ENCODE measurements at places on chromosomes 7 and 10.

DNA sequence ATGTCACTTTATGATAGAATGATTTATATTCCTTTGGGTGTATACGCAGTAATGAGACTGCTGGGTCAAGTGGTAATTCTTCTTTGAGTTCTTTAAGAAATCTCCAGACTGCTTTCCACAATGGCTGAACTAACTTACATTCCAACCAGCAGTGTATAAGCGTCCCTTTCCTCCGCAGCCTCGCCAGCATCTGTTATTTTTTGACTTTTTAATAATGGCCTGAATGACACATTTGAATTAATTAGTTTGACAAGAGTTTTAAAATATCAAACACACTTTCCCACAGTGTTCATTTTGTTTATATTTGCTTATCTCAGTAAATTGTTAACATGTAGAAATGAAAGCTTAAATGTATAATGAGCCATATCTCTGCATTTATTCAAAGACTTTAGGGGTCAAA, 116.8 kb downstream of the TES start:
- DNase-seq = no peak

- DNase-seq = no peak
These were observed 44.3 kb upstream of the CABCOCO1 start for GRCh38 chr10:61618388-61618961.

GRCh38 chr10:75994357-75995040, 563.1 kb downstream of the LRMDA start:
- DNase-seq = no peak

DNA sequence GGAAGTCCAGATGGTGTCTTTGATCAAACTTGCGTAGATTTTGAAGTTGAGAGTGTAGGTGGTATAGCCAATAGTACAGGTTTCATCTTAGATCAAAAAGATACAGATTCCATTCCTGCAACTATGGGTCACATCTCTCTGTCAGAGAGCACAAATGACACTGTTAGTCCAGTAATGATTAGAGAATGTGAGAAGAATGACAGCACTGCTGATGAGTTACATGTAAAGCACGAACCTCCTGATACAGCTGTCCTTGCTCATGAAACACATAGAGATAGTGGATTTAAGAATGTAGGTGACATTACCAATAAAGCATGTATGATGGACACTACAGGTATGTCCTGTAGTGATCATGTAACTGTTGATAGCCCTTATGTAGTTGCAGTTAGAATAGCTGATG, 59.1 kb downstream of the LOXL4 start:
- DNase-seq = no peak

- no peak for DNase-seq
These were observed 3.3 kb downstream of the PRSS1 start for GRCh38 chr7:142752376-142753225.

DNA sequence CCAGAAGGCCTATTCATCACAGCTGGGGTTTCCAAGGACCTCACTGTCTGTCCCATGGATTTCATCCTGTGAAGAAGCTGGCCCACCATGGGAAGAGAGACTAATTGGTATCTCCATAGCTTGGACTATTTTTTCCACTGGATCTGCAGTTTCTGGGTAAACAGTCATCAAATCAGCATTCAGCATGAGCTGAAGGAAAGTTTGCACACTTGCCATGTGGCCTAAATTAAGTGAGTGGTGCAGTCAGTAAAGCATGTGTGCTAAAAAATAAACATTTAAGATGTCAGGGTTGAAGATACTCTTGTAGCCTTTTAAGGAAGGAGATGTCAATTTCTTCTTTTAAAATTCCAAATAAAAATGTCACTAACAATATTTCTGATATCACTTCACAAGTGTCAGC, 381.1 kb upstream of the ZMIZ1 start:
- no peak for DNase-seq

GRCh38 chr10:35635576-35635975, 6.5 kb downstream of the FZD8 start:
- DNase-seq = peak; percentile 66

DNA sequence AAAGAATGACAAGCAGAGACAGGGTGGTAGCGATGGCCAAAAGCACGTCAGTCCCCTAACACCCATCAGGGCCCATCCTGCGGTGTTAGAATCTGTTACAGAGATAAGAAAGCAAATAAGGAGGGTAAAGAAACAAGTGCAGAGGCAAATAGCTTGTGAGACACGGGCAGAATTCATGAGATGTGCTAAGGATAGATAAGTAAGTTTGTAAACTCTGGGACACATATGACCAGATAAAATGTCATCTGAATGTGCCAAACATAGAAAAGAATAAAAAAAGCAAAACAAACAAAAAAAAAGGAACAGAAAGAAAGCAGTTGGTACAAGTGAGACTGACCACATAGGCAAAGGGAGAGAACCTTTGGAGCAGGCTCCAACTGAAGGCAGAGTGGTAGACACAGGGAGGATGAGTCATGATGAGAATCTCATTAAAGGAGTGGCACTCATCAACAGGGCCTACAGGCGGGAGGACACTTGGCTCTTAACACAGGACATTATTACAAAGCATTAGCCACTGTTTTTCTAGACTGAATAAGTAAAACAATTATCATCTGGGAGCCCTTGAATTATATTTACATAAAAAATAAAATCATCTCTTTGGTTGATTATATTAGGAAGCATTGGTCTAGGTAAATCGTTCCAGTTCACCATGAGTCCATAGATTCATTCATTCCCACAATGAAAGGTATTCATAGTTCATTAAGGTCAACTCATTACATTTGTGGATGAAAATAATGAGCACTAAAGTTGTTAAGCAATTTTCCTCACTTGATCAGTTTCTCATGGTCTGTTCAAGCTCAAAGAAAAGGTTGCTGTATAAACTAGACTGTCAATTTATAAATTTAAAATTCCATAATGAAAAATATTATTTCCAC, 21.5 kb upstream of the EPHB6 start:
- no peak for DNase-seq

DNA sequence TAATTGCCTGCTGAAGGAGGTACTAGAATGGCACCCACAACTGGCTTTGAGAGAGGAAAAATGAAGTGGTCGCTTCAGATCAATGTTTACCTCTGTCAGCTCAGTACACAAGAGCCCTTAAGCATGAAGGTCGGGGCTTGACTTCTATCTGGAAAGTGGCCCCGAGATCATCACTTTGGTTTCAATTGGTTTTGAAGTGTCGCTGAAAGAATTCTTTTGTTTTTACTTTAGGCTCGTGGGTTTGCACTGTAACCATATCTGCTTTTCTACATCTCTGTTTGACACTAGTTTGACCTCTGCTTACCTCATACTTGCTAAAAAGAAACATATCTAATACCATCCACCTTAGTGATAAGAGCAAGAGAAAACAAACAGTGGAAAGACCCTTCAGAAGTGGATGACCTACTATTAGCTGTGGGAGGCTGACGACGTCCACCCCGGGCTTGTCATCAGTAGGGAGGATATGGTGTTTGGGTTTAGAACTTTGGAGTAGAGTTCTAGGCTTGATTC, 361.8 kb downstream of the GATA3 start:
- no peak for DNase-seq

- DNase-seq = peak; percentile 35
These were observed 595 bp upstream of the SUN1 start for GRCh38 chr7:831596-832166.

- no peak for DNase-seq
These were observed 13.6 kb downstream of the HOXA1 start for GRCh38 chr7:27082171-27082570.

DNA sequence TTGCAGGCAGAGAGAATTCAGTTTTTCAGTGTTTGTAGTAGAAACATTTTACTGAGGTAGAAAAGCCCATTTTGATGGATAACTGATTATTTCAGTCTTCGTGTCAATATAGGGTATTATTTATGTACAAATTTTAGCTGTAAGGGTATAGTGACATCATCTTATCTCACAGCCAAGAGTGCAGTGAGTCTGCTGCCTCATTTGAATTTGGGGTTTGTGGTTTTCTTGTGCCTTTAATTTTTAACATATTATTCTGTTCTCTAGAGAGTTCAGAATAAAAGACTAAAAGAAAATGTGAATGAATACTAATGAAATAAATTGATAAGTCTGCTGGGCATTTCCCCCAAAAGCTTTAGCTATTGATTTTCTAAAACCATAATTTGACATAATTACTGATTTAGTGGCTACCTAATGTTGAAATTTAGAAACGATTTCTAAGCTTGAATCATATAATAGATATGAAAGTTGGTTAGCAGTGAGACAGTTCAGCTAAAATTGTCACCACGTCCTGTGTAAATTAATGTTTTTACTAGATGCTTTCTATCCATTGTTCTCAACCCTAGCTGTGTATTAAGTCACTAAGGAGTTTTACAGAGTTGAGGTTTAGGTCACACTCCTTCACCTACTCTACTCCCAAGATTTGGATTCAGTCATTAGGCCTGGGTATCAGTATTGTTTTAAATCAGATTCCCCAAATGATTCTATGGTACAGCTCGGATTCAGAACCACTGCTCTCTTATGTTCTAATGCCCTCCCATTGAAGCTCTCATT, 37.3 kb downstream of the ACADSB start:
- no peak for DNase-seq

DNA sequence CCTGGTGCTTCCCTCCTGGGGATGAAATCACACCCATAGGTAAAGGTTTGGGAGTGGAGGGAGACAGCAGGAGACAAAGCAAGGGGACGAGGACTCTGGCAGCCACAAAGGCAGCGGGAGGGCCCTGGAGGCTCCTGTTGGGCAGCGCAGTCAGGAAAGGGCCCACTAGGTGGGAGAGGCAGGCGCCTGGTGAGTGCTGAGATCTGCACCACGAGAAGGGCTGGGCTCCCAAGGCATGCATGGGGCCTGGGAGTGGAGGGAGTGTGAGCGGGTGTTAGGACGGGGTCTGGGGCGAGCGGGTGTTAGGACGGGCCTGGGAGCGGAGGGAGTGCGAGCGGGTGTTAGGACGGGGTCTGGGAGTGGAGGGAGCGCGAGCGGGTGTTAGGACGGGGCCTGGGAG, 13.0 kb downstream of the GET4 start:
- DNase-seq = no peak

- DNase-seq = no peak
These were observed 1336.0 kb downstream of the GATA3 start for GRCh38 chr10:9390516-9390915.

GRCh38 chr10:104580321-104580720, 60.8 kb upstream of the SORCS3 start:
- DNase-seq = no peak

GRCh38 chr10:103745341-103746247, 109.8 kb downstream of the SH3PXD2A start:
- DNase-seq = no peak

GRCh38 chr10:3935141-3935540, 150.1 kb upstream of the KLF6 start:
- no peak for DNase-seq

DNA sequence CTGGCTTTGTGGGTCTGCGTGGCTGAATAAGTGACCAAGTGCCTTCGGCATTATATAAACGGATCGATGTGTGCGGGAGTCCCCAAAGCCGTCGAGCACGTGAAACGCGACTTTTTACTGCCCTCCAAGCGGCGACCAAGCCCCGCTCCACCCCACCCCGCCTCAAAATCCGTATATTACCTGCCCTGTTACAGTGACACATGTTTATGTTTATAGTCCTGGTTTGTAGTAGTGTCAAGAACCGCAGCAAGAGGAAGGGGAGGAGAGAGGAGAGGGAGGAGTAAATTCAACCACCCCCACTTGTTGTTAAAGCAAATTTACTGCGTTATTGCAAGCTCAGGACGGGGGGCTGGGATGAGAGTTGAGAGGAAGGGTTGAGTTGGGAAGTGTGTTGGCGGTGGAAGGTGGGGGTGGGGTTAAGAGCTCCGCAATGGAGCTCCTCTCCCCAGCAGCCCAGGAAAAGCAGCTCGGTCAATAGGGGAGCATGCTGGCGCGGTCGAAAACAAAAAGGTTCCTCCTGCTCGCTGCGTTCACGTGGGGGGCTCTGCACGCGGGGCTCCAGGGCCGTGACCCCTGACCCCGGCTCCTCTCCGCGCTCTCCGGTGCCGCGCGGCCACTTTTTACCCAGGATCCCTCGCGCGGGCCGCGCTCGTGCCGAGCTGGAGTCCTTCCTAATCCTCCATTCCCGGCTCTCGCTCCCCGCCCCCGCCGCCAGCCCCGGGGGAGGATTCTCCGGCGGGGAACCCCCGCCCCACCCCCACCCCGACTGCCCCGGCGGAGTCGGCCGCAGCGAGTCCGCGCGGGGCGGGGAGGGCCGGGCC, at the start of gene SKIDA1:
Gene SKIDA1 (minus strand): TSS at position 316 of the 821 bp plus-strand sequence. CDS start 7,860 bp downstream, outside the sequence.
- DNase-seq = peak; percentile 92

GRCh38 chr10:113565364-113565763, 12.5 kb downstream of the HABP2 start:
- DNase-seq = no peak

DNA sequence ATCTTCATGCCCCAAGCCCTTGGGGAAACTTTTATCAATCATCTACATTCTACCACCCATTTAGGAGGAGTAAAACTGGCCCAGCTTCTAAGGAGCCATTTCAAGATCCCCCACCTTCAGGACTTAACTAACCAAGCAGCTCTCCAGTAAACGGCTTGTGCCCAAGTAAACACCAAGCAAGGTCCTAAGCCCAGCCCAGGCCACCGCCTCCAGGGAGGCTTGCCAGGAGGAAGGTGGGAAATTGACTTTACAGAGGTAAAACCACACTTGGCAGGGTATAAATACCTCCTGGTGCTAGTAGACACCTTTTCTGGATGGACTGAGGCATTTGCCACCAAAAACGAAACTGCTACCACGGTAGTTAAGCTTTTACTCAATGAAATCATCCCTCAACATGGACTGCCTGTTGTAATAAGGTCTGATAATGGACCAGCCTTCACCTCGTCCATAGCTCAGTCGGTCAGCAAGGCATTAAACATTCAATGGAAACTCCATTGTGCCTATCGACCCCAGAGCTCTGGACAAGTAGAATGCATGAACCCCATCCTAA, 5.6 kb downstream of the AKR1B15 start:
- DNase-seq = no peak

GRCh38 chr10:97916586-97916985, 66.9 kb downstream of the GOLGA7B start:
- DNase-seq = no peak

DNA sequence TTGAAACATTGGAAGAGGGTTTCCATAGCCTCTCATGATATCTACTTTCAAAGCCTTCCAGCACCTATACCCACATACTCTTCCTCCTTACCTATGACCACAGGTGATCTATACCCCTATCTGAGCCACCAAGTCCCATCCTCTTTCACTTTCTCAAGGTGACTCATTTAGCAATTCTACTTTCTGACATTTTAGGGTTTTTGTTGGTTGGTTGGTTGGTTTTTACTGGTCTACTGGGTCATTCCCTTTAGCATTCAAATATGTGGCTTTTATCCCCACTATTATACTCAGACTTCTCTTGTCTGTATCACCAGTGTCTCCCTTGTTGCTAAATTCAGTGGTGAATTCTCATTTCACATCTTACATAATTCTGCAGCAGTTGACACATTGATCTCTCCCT, 130.4 kb upstream of the STEAP4 start:
- DNase-seq = no peak

GRCh38 chr7:110417611-110418010, 673.3 kb upstream of the LRRN3 start:
- DNase-seq = no peak

GRCh38 chr7:71220210-71220695, 88.3 kb downstream of the GALNT17 start:
- no peak for DNase-seq

GRCh38 chr7:43954524-43955228, 28.4 kb downstream of the UBE2D4 start:
- DNase-seq = peak; percentile 61

GRCh38 chr7:49773218-49773935, at the start of gene VWC2:
Gene VWC2, plus strand, starts transcription at chr7:49773638. Its CDS starts 1,798 bp downstream, at chr7:49775436.
- DNase-seq = no peak

Measured in HepG2 (cell line).